ENCODE measurements at places on chromosomes 7 and 10. TPM values are rescaled to one million over a fixed set of nuclear protein-coding genes. Genes with fewer than 3 reads are reported as not detected.

The WEE2 gene
- total RNA-seq: not detected

The GPC2 gene
- 17.9 TPM for total RNA-seq

The NPSR1 gene
- total RNA-seq: not detected

The ZNF365 gene
- 1.8 TPM for total RNA-seq

The GSDME gene
- 7.6 TPM for total RNA-seq

The CYP3A7 gene
- total RNA-seq: not detected

GRCh38 chr10:104515678-104516199 lies 125.4 kb upstream of the SORCS3 start:
- no peak for DNase-seq

GRCh38 chr10:45419676-45420025 lies 45.6 kb downstream of the ALOX5 start:
- DNase-seq: no peak

- DNase-seq: peak; percentile 83
These were observed 716 bp downstream of the OGA start for GRCh38 chr10:101817337-101818118.

GRCh38 chr10:18226336-18226735 lies 86.1 kb downstream of the CACNB2 start:
- no peak for DNase-seq

DNA sequence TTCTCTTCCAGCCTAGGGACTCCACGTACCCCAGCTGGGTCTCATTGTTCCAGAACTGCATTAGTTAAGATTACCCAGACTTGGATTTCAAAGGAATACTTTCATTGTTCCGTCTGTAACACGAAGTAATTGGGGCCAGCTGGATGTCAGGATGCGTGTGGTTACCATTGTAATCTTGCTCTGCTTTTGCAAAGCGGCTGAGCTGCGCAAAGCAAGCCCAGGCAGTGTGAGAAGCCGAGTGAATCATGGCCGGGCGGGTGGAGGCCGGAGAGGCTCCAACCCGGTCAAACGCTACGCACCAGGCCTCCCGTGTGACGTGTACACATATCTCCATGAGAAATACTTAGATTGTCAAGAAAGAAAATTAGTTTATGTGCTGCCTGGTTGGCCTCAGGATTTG lies 21.0 kb downstream of the LRRC17 start:
- DNase-seq: no peak

DNA sequence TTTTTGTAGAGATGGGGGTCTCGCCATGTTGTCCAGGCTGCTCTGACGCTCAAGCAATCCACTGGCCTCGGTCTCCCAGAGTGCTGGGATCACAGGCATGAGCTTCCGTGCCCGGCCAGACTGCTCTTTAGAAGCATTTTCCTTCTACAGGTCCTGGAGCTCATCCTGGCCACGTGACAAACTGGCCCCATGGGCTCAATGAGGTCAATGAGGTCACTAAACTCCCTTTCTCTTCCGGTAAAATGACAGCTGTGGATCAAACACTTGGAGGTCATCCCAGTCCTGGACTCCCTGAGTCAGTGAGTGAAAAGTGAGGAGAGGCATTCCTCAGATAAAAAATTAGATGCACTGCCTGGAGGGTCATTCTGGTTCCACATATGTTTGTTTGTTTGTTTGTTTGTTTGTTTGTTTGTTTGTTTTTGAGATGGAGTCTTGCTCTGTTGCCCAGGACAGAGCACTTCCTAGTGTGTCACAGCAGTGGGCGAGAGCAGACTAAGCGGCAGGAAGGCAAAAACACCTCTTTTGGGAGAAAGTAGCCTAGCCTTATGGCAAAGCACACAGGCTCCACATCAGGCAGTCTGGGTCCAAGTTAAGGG lies 134.9 kb downstream of the TNS3 start:
- no peak for DNase-seq

GRCh38 chr10:113879691-113880090 lies 25.2 kb downstream of the NHLRC2 start:
- DNase-seq: no peak

Data from HCT116 (cell line).